NCI-H524 (cell line): ENCODE measurements at places on chromosomes 16 and 17.

DNA sequence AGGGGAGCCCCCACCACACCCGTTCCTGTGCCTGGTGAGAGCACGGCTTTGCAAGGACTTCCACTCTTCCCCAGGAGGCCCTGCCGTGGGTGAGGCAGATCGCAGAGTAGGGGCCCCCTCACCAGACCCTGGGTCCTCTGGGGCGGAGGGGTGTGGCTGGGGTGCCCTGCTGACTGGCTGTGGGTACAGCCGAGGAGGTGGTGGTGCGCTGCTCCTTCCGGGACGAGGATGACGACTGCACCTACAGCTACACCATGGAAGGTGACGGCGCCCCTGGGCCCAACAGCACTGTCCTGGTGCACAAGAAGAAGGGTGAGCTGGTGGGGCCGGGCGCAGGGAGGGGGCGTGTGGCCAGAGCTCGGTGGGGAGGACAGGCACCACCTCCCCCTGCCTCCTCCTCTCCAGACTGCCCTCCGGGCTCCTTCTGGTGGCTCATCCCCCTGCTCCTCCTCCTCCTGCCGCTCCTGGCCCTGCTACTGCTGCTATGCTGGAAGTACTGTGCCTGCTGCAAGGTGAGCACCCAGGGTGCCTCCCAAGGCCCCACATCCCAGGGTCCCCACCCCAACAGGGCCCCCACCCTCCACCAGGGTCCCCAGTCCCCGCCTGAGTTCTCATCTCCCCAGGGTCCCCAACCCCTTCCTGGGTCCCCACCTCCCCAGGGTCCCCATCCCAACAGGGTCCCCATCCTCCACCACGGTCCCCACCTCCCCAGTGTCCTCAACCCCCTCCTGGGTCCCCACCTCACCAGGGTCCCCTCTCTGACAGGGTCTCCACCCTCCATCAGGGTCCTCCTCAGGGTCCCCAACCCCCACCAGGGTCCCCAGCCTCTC lies 16.1 kb downstream of the ITGB4 start:
- DNase-seq, result no peak

DNA sequence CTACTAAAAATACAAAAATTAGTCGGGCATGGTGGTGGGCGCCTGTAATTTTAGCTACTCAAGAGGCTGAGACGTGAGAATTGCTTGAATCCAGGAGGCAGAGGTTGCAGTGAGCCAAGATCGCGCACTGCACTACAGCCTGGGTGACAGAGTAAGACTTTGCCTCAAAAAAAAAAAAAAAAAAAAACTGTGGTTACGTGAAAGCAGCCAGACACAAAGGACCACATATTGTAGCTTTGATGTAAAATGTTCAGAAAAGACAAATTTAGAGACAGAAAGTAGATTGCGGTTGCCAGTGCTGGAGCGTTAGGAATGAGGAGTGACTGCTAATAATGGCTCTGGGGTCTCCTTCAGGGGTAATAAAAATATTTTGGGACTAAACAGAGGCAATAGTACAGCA lies 4.0 kb upstream of the MEAK7 start:
- no peak for DNase-seq

DNA sequence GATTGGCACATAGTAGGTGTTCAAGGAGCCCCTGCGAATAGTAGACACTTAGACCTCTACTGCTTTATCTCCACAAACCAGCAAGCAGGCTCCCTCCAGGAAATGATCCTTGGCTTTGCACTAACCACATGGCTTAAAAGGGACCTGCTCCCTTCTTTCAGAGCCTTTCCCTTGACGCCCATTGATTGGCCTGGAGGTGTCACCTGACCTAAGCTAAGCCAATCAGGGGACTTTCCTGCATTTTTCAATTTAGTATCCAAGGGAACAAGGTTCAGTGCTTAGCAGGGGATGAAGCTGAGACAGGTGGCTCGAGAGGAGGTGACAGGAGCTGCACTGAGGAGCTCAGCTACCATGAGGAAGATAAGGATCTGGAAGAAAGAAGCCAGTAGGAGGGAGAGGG lies 52.8 kb downstream of the CLEC19A start:
- DNase-seq, result no peak

DNA sequence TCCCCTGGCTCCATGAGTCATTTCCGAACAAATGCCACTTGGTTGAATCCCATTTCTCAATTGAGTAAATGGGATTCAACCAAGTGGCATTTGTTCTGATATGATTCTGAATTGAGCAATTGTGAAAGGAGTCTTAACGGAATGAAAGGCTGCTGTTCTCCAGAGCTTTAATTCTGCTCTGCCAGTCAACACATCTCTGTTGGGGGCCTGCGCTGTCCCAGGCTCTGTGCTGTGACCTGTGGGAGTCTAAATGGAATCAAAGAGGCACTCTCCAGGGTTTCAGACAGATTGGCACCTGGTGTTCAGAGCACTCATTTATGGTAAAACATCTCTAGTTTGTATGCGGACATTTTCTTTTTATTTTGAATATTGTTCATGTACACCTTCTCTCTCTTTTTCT lies 126.2 kb downstream of the WSCD1 start:
- DNase-seq, result no peak

DNA sequence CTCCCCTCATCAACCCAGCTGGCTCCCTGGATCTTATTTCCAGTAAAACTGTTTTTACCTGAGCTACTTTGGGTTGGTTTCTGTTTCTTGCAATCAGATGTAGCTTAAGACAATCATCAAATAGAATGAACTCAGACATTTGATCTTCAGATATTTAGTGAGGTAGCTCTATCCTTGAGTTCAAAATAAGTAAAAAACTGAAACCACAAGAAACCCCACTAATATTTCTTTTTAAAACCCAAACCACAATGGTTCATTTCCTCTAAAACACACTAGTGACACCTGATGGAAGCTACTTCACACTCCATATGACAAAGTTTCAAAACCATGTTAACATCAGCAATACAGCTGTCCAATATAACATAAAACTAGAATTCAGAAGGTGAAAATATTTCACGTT lies 37.8 kb downstream of the CACNG1 start:
- no peak for DNase-seq

DNA sequence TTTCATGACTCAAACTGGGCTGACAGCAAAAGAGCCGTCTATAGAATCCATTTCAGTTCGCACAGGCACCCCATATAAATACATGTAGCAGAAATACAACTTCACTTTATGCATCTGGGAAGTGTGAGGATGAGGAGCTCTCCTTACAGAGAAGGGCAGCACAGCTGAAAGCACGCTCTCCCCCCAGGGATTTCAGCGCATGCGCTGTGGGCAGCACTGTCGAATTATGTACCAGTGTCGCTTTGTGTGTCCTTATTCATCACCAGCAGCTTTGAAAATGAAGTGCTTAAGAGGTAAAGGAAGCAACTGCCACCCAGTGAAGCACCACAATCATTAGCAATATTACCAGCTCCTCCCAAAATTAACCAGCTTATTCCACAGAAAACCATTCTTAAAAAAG lies 39.9 kb downstream of the CEP95 start:
- DNase-seq, result no peak

- DNase-seq, result no peak
Observed at GRCh38 chr17:50690887-50691549, 16.7 kb downstream of the ANKRD40 start.

DNA sequence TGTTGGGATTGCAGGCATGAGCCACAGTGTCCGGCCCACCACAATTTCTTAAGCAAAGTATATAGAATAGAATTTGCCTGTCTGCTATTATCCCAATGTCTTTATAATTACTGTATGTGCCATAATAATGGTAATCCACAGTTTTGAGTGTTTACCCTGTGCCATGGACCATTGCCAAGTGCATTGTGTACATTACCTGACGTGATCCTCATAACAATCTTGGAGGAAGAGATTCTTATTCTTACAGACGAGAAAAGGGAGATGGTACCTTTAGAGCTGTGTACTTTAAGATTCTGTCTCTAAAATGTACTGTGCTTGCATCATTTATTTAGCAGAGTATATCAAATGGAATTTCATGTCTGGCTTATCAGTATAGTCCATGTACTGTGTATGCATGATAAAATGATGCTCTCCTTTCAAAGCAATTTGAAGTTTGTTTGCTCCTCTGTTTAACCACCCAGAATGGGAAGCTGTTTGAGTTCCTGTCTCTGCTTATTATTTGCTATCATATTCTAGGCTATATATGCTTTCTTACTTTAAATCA lies 13.8 kb upstream of the CDR2 start:
- DNase-seq, result no peak

- no peak for DNase-seq
Observed at GRCh38 chr17:39663688-39664580, 1.2 kb upstream of the TCAP start.

DNA sequence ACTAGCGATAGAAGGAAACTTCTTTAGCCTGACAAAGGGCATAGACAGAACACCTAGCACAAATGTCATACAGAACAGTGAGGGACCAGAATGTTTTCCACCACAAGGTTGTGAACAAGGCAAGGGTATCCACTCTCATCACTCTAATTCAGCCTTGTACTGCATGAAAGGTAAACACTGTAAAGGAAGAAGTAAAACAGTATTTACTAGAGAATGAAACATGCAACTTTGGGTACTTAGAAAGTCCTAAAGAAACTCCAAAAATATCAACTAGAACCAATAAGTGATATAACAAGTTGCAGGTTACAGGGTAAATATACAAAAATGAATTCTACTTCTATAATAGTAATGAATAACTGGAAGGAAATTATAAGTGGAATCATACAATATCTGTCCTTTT lies 32.2 kb downstream of the BRIP1 start:
- DNase-seq, result no peak

- no peak for DNase-seq
Observed at GRCh38 chr17:39648616-39649366, 11.8 kb downstream of the STARD3 start.

DNA sequence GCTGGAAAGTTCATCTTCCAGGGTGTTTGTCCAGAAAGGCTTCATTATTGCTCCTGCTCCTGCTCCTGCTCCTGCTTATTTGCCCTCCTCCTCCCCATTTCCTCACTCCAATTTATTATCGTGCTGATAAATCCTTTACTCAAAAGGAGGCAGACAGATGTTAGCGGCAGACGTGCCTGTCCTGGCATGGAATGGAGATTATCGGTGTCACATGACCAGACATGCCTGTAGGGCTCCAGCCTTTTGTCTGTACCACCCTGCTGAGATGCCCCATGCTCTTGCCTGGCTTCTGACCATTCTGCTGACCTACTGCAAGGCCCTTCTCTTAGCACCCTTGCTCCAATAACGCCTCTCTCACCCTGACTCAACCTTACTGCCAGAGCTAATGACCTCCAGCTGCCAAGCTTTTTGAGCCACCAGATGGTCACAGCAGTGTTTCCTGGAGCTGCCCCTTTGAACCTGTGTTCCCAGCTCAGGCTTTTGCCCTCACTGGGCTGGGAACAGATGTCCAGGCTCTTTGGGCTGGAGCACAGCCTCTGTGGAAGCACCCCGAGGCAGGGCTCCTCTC lies 12.8 kb downstream of the DNAH9 start:
- peak; percentile 5 for DNase-seq
